ENCODE measurements at places on chromosomes 6 and 20.

GRCh38 chr6:165220045-165220444 lies 89.4 kb downstream of the C6orf118 start:
- DNase-seq = no peak

- no peak for DNase-seq
These were observed 17.9 kb downstream of the RNF24 start for GRCh38 chr20:3997446-3997845.

DNA sequence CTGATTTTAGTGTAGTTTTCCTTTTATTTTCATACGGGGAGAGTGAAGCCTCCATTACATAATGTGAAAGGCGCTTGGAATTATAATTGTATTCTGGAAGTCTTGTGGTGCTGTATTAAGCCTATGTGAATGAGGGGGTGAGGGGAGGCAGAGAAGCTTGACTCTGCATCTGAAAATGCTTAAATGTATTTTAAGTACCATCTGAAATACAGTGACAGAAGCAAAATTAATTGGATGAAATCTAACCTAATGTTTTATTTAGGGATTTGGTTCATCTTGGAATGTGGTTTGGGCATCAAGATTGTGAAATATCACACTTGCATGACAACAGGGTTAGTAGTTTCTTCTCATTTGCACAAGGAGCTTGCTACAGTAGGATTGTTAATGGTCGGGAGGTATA lies 41.2 kb downstream of the TMEM200A start:
- DNase-seq = no peak

- no peak for DNase-seq
These were observed 44.1 kb upstream of the FAM8A1 start for GRCh38 chr6:17556014-17556413.

- DNase-seq = no peak
These were observed 68.5 kb upstream of the PTGIS start for GRCh38 chr20:49636447-49636846.

All from kidney capillary endothelial cell (primary cell).